Lower lobe of right lung (tissue), 2 donors: ENCODE measurements at places on chromosomes 4 and X. TPM values are rescaled to one million over a fixed set of nuclear protein-coding genes. Genes with fewer than 3 reads are reported as not detected.

Gene DKK2
- 11.9 TPM for total RNA-seq

DNA sequence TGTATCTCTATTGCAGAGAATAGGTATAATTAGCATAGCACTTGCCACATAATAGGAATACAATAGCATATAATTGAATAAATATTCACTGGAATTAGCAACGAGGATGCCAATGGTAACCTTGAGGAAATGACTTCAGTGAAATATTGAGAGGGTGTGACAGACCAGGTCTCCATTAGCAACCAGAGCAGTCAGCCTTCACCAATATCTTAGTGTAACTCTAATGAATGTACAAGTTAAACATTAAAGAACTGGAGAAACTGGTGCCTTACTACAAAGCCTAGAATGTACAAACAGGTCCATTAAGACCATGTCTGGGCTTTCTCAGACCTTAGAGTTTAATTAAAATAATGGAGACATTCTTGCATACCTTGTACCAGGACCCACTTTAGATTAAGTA lies 143.0 kb downstream of the MAGEB17 start:
- DNase-seq, result no peak
- no peaks in the 10 kb centered on the region for H3K27me3 ChIP-seq
- no peaks in the 10 kb centered on the region for H3K36me3 ChIP-seq
- no peaks in the 10 kb centered on the region for H3K4me1 ChIP-seq
- H3K27ac ChIP-seq, result no peak overlapping the region

GRCh38 chrX:139739138-139739537 lies 31.2 kb upstream of the MCF2 start:
- no peak for DNase-seq
- no peaks in the 10 kb centered on the region for H3K4me1 ChIP-seq
- H3K4me3 ChIP-seq, result no peak overlapping the region
- H3K27ac ChIP-seq, result no peak overlapping the region
- H3K27me3 ChIP-seq, result no peaks in the 10 kb centered on the region

Gene UGT2B10
- total RNA-seq, result not detected

Gene GUCY1A1
- 63.1 TPM for total RNA-seq

Gene DNAJB14
- total RNA-seq, result 60.3 TPM
